ENCODE measurements at places on chromosomes 3 and 15. TPM values are rescaled to one million over a fixed set of nuclear protein-coding genes. Genes with fewer than 3 reads are reported as not detected.

The PTX3 gene
- 9.0 TPM for total RNA-seq

The ISLR gene
- 250 TPM for total RNA-seq

The ARGFX gene
- not detected for total RNA-seq

DNA sequence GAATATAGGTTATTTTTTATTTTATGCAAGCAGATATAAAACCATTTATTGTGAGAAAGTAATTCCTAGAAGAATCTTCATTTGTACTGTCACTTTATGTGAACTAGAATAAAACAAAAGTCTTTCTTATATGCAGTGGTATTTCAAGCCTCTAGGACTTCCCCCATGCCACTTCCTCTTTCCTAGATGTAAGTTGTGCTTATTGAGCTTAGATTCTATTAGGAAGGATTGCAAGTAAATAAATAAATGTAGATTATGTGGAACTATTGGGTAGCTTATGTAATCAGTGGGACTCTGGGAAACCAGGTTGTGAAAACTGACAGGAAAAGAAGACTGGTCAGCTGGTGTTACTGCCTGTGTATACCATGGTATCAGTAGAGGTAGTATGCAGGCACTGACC lies 169.7 kb downstream of the RSRC1 start:
- no peaks in the 10 kb centered on the region for H3K4me1 ChIP-seq
- no peaks in the 10 kb centered on the region for H3K36me3 ChIP-seq
- no peak overlapping the region for H3K4me3 ChIP-seq
- no peak for DNase-seq

Measured in tibial nerve (tissue), 4 donors.